Hematopoietic multipotent progenitor cell treated with erythropoietin and hydrocortisone succinate and interleukin-3 and kit ligand, for 15 days (in vitro differentiated cells): ENCODE measurements at places on chromosomes 13 and 19.

DNA sequence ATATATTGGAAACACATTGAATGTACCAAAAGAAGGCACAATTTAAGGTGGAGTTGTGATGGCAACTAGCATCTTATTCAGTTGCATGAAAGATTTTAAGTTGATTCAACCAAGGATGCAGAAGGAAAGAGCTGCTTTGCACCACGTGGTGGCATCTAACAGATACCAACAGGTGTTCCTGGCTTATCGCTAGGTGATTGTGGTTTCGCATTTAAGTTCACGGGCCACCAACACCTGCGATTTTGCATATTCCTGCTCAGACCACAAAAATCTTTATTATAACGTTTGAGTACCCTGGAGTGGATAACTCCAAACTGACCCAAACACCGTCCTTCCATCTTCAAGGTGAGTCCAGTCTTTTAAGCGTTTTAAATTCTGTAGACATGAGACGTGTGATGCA is 45.3 kb downstream of the RGCC start:
- DNase-seq: no peak

DNA sequence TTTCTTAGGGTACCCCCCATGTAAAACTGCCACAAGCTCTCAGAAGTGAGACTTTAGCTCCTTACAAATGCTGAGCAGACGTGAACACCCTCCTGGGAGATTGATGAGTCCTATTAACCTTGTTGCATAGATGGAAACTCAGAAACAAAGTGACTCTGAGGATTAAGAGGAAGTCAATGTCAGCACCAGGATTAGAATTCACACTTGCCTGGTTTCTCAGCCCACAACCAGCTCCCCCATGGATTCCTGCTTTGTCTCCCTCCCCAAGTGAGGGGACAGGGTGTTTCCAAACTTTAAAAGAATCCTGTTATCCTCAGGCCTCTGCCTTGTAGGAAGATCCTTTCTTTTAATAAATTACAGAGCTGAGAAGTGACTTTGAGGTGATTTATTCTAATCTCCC is 324.4 kb downstream of the NDFIP2 start:
- DNase-seq: no peak

- DNase-seq: no peak
Measured at GRCh38 chr13:22915442-22916082, 265.2 kb upstream of the SGCG start.

- DNase-seq: no peak
Measured at GRCh38 chr19:27844261-27844660, 1368.7 kb downstream of the UQCRFS1 start.

DNA sequence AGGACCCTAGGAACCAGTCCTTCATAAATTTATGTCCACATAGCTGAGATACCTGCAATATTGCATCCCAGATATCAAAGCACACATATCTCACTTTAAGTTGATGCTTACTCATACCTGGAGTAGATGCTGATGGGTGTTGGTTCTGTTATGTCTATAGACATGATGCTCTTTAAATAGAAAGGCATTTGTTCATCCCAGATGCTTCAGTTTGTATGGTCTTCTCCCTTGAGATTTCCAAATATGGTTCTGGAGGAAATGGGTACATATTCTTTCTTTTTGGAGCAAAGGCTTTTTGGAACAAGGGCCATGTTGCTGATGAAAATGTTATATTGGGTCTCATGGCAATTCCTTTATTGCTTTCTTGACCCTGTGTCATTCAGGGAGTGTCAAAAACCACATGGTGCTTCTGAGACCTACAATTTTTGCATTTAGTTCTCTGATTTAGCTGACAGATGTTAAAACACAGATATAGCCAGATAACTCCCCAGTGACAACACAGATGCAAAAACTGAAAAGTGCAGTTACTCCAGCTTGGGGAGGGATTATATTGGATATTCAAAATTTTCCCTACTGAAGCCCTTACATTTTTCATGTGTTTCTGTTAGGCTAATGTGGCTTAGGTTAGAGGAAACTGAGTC is 211.4 kb downstream of the KCNRG start:
- no peak for DNase-seq

GRCh38 chr19:35696835-35697234 is 7.5 kb upstream of the ZBTB32 start:
- DNase-seq: no peak

DNA sequence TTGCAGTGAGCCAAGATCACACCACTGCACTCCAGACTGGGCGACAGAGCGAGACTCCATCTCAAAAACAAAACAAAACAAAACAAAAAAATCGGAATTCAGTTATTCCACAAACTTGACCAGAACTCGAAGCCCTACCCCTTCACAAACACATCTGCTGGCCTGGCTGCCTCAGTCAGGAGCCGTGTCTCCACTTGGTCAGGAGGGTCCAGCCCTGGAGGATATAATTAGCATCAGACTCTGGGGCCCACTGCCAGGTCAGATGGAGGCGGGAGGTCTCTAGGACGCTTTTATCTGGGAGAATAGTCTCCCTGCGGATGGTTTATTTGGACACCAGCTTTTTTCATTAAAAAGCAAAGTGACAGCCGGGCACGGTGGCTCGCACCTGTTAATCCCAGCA is 8.0 kb downstream of the ELL start:
- no peak for DNase-seq

DNA sequence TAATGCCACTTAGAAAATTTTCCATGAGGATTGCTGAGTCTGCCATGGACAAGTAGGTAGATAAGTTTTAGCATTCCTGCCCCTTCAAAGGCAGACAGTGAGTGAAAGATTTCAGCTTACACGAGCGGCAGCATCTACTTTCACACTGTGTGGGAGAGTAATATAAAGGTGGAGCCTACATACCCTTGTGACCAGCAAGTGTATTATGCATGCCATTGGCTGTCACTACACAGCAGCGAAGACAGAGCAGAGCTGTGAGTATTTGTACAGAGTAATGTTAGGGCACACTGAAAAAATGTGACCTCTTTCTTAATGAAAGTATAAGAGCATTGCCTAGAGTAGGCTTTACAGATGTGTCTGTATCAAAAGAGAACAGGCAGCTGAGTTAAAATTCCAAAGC is 14.0 kb downstream of the SLITRK6 start:
- no peak for DNase-seq
